Fibroblast of villous mesenchyme (primary cell): ENCODE measurements at places on chromosomes 16 and 17.

DNA sequence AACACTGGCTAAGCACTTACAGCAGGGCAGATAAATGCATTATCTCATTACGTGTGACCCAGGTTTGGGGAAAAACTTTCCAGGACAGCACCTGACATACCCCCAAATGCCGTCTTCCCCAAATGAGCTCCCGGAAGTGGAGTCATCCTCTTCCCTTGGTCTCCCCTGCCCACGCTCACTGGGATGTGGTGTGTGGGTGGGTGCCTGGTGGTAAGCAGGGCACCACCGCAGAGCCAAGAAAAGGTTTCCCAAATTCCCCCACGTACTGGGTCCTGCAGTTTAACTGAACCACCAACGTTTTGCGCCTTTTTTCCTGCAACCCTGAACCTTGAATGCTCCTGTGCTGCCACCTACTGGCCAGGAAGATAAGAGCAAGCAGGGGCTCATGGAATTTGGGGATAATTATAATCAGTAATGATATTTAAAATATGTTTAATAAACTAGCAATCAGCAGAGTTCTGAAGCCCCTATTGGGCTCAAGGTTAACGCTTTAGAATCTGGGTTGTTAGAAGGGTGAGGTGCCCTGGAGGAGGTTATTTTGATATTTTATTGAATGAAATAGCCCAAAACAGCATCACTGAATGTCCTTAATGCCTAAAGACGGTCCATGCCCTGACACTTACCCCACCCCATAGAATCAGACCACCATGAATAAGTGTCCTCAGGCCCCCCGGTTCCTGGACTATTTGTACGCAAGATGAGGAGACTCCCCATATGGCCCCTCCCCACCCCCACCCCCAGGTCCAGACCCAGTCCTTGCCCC, 8.0 kb downstream of the SPPL2C start:
- DNase-seq = peak; percentile 59

- DNase-seq = no peak
These were observed 65.3 kb upstream of the NOL11 start for GRCh38 chr17:67652433-67652832.

- peak; percentile 86 for DNase-seq
These were observed 5.8 kb upstream of the DHRS13 start for GRCh38 chr17:28908640-28909167.

DNA sequence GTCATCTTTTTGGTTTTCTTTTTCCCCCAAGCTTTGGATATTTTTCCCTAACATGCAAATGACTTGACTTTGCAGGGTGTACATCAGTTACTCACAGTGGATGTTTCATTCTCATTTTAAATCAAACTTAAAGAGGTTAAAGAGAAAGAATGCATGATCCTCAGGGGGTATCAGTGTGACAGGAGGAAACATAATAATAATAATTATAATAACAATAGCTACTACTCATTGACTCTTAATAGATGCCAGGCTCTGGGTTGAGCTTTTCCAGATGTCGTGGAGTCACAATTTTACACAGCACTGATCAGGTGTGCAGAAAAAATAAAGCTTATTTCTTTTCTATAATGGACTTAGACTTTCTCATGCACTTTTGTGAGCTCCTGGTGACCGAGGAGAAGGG, 157.2 kb upstream of the CACNG3 start:
- DNase-seq = no peak

- DNase-seq = peak; percentile 5
These were observed 1.4 kb downstream of the TMEM97 start for GRCh38 chr17:28320215-28321061.

DNA sequence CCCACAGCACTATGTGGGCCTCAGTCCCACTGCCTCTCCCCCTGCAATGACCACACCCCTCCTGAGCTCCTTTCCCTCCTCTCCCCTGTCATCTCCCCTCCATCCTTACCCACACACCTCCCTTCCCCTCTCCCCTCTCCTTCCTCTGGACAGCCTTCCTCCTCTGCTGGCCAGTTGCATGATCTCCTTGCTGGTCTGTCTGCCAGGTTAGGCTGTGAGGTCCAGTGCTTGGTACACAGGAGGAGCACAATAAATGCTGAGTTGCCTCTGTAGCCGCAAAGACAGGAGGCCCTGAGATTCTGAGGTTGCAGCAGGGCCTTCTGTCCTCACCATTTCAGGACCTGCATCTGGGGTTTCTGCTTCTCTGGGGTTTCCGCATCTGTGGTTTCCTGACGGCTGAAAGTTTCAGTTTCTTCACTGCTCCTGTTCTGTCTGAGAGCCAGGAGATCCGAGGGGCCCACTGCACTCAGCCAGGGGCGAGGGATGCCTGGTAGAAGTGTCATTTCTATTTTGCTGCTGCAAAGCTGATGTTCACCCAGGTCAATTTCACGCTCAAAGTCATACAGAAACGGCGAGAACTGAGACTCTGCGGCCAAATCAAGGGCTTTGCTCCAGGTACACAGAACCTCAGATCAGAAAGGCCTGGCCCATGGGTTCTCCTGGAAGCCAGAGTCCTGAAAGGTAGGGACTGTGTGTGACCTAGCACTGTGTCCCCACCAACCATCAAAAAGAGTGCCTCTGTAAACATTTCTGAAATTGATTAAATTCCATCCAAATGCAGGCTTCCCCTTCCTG, 4.6 kb upstream of the SLC12A3 start:
- no peak for DNase-seq

DNA sequence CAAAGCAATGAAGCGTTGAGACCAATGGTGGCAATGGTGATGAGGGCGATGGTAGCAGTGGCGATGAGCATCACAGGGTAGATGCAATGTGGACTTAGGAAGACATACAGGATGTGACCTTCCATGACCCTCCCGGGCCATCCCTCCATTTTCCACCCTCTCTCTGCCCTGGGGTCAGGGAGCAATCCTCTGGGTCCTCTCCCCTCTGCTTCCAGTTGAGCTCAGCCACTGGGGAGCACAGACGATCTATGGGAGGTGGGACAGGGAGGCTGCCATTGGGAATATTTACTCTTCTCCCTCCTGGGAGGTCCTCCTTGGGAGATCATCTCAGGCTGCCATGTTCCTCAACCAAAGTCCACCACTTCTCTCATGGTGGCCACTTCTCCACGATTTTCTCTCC, 260.7 kb upstream of the FOXF1 start:
- DNase-seq = no peak

GRCh38 chr17:79677646-79678045, 53.1 kb upstream of the ENPP7 start:
- no peak for DNase-seq

- DNase-seq = no peak
These were observed 2.3 kb downstream of the ALYREF start for GRCh38 chr17:81888988-81889595.

- DNase-seq = no peak
These were observed 94.0 kb upstream of the METRNL start for GRCh38 chr17:82985428-82985805.

DNA sequence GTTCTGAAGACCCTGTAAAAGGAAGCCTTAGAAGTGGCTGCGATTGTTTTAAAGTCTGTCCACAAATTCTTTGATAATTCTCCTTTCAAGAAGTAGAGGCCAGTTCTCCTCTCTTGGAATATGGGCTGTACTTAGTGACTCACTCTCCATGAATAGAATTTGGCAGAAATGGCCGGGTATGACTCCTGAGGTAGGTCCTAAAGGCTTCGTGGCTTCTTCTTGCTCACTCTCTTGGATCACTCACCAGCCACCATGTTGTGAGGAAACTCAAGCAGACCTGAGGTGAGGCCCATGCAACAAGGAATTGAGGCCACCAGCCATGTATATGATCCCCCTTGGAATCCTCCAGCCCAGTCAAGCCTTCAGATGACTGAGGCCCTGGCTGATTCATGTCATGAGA, 75.8 kb downstream of the WWOX start:
- DNase-seq = no peak

GRCh38 chr17:7465597-7466275, 13.7 kb downstream of the ZBTB4 start:
- no peak for DNase-seq

DNA sequence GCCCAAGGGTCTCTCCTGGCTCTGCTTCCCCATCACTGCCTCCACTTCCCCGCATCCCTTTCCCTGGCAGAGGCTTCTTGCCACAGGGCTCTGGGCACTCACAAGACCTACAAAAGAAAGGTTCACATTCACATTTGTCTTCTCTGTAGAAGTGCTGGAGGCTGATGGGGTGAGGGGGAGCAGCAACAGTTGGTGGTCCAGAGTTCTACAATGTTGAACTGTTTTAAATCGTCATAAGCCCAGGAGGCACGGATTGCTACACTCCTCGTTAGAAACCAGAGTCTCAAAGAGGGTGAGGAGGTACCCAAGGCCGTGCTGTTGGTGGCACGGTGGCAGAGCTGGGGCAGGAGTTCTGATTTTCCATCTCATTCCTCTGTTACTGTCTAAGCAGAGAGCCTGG, 5.8 kb upstream of the RAI1 start:
- no peak for DNase-seq

- DNase-seq = peak; percentile 44
These were observed 577 bp downstream of the TTC19 start for GRCh38 chr17:15999974-16000827.

GRCh38 chr17:57466017-57466471, 209.7 kb downstream of the MSI2 start:
- no peak for DNase-seq

DNA sequence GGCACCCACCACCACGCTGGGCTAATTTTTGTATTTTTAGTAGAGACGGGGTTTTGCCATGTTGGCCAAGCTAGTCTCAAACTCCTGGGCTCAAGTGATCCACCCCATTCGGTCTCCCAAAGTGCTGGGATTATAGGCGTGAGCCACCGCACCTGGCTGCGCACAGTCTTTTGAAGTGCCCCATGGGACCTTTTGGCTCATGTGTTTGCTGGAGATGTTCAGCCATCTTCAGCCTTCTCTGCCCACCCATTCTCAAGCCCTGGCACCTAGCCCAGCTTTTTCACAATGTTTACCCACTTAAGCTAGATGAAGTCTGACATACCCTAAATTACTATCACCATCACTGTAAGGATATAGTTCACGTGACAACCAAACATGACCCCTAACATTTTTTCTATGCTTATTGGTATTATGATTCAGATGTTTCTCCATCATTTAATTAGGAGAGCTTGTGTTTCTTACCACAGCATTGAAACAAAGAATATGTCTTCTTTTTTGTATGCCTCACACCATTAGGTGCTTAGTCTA, 32.3 kb downstream of the PECAM1 start:
- DNase-seq = peak; percentile 36

- no peak for DNase-seq
These were observed 9.3 kb downstream of the PGAP3 start for GRCh38 chr17:39678340-39679116.

GRCh38 chr17:56744721-56745120, 89.0 kb downstream of the C17orf67 start:
- DNase-seq = no peak

- no peak for DNase-seq
These were observed 553 bp upstream of the CDC6 start for GRCh38 chr17:40287159-40287493.

DNA sequence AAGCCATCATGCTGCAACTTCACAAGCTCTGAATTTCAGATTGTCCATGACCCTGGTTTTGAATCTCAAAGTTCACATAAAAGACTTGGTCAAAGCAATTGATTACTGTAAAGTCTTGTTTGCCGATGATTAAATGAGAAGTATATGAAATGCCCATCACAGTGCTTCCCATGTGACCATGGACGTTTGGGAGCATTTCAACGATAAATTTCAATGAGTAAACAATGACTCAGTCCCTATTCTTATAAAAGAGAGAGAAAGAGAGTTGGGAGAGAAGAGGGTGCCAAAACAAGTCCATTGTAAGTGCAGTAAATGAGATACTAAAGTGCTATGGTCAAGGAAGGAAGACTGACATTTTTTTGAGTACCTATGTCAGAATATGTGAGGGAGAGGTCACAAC, 276.9 kb downstream of the SOX9 start:
- DNase-seq = no peak

GRCh38 chr17:2398655-2399571, 1.9 kb downstream of the MNT start:
- peak; percentile 80 for DNase-seq

- no peak for DNase-seq
These were observed 17.0 kb upstream of the ITGAE start for GRCh38 chr17:3817851-3818605.

DNA sequence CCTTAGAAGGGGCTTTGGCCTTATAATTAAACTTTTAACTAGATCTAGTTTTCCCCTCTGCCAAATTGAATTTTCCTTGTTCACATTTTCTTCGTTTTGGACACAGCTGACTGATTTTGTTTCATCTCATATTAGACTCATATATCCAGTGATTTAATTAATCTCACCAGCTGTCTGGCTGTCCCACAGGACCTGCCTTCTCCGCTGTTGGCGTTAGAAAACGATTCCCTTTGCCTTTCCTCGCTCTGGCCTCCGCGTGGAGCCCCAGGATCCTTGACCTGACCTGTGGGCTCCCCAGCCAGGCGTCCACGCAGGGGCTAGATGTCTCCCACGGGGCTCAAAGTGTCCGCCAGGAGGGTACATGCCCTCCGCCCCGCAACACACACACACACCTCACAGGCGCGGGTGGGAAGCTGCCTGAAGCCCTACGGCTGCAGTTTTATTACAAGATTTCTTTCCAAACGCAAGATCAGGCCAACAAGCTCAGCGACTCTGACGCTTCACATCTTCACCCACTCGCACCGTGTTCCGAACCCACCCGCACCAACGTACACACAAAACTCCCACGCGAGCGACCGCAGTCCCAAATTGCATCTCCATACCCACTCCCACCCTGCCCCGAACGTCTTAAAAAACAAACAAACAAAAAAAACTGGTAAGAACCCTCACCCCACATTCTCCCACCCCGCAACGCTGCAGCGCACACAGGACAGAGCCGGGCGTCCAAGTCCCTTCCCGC, 1.1 kb downstream of the RPRML start:
- DNase-seq = no peak

DNA sequence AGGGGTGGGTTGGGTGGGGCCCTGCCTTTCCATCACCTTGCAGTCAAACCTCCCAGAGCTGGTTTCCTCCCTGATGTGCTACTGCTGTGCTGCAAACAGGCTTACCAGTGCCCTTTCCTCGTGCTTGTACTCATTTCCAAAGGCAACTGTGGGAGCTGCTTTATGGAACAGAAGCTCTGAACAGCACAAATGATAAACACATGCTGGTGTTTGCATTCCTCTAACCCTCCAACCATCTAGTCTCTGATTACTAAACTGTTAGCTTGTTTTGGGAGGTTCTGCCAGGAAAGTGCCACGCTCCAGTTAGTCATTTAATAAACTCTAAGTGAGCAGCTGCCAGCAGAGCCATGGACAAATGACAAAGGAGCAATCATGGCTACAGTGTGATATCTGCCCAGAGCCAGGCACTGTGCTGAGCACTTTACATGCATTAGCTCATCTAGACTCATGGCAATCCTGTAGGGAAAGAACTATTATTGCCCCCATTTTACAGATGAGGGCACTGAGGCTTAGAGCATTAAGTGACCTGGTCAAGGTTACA, 110.4 kb downstream of the VAT1L start:
- peak; percentile 96 for DNase-seq

DNA sequence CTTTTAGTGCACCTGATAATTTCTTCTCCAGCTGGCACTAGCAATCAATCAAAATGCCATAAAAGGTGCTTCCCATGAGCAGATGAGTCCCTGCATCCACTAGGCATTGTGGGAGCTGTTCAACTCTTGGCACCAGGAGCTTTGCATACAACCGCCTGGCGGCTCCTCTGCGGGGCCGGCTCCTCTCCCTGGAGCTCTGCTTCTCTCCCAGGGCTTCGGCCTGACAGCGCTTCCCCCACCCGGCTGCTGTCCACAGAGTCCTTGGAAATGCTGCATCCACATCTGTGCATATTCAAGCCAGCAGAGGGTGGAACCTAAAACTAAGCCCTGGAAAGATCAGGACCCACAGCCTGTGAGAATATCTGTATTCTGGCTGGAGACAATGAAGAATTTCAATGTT, 62.9 kb downstream of the LMF1 start:
- no peak for DNase-seq

- no peak for DNase-seq
These were observed 1.2 kb upstream of the ZMYND15 start for GRCh38 chr17:4738136-4739121.
